ENCODE measurements at places on chromosomes 6 and 20.

DNA sequence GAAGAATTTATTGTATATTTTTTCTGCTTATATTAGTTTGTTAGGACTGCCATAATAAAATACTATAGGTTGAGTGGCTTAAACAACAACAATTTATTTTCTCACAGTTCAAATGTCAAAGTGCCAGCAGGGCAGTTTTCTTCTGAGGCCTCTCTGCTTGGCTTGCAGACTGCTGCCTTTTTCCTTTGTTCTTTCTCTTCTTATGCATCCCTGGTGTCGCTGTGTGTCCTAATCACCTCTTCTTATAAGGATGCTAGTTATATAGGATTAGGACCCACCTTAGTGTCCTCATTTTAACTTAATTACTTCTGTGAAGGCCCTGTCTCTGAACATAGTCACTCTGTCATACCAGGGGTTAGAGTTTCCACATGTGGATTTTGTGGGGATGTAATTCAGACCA, 354.4 kb downstream of the NKAIN2 start:
- no peak for DNase-seq

DNA sequence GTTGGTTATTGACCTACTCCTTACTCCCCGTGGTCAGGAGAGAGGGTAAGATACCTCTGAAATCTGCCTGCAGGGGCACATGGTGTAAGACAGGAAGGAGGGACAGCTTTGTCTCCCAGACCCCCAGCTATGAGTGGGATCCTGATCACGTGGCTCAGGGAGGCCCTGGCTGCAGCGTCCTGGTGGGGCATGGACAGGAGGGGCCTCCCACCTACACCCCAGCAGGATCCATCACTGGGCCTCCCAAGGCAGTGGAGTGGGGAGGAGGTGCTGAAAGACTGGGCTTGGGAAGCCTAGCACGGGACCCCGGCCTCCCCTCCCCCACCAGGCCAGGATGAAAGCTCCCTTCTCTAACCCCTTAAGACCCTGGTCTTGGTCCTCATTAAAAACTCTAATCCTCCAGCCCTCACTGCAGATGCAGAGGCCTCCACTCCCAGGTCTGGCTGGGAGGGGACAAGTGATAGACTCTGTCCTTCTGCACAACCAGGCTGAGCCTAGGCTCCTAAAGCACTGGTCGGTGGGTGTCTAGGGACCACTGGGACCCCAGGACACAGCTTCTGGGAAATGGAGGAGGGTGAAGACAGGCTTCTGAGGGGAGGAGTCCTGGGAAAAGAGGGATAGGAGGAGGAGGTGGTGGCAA, 29.6 kb upstream of the VEGFA start:
- no peak for DNase-seq

GRCh38 chr20:35238735-35239134, 12.2 kb downstream of the MMP24 start:
- no peak for DNase-seq

- no peak for DNase-seq
Measured at GRCh38 chr6:37942606-37943376, 123.3 kb downstream of the ZFAND3 start.

GRCh38 chr6:111119571-111120329, 32.4 kb downstream of the SLC16A10 start:
- DNase-seq: no peak

All from CD4-positive, alpha-beta T cell treated with Interleukin-10 for 1 hour (primary cell).